ENCODE measurements at places on chromosomes 1 and 21. TPM values are rescaled to one million over a fixed set of nuclear protein-coding genes. Genes with fewer than 3 reads are reported as not detected.
A peak's percentile ranks its signal among the peaks of the same experiment; 100 is the strongest.

- H3K36me3 ChIP-seq: no peaks in the 10 kb centered on the region
- H3K27me3 ChIP-seq: peaks cover 64% of the 10 kb centered on the region
- peak overlapping the region; percentile 35 for H3K4me3 ChIP-seq
- no peaks in the 10 kb centered on the region for H3K4me1 ChIP-seq
- no peak for DNase-seq
- no peak overlapping the region for H3K27ac ChIP-seq
Observed at GRCh38 chr1:27634177-27634984, 604 bp downstream of the FGR start.

DNA sequence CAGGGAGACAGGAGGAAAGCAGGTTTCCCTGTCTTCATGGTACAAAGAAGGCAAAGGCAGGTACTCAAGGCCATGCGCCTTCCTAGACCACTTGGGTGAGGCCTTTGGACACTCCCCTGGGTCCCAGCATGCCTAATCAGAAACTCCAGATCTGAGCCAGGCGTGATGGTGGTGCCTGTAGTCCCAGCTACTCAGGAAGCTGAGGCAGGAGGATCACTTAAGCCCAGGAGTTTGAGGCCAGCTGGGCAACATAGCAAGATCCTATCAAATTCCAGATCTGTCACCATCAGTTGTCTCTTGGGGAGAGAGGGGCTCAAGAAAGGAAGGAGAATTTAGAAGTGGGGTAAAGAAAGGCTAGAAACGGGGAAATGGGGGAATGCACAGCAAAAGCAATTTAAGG lies 96.3 kb upstream of the SLC25A33 start:
- H3K27me3 ChIP-seq: peaks cover 3% of the 10 kb centered on the region
- peak overlapping the region; percentile 28 for H3K27ac ChIP-seq
- no peak overlapping the region for H3K4me3 ChIP-seq
- H3K4me1 ChIP-seq: peaks cover 33% of the 10 kb centered on the region

DNA sequence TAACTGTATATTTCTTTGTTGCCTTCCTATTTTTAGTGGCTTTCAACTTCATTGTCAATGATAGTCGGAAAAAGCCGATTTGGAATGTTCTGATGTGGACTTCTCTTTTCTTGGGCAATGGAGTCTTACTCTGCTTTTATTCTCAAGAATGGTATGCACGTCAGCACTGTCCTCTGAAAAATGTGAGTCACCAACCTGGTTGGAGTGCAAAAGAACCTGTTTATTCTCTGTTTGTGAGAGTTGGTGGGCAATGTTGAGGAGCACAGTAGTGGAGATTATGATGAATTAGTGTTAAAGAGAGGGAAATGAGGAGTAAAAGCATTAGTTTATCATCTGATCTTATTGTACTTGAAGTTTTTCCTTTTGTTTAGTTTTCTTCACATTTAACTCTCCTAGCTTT lies 14.5 kb upstream of the AXDND1 start:
- H3K4me1 ChIP-seq: peaks cover 1% of the 10 kb centered on the region
- H3K36me3 ChIP-seq: peaks cover 26% of the 10 kb centered on the region
- no peaks in the 10 kb centered on the region for H3K27me3 ChIP-seq
- no peak for DNase-seq
- no peak overlapping the region for H3K4me3 ChIP-seq

GRCh38 chr1:214854126-214854875 lies 228.2 kb upstream of the KCNK2 start:
- peaks cover 3% of the 10 kb centered on the region for H3K27me3 ChIP-seq
- H3K36me3 ChIP-seq: no peaks in the 10 kb centered on the region
- DNase-seq: no peak

DNA sequence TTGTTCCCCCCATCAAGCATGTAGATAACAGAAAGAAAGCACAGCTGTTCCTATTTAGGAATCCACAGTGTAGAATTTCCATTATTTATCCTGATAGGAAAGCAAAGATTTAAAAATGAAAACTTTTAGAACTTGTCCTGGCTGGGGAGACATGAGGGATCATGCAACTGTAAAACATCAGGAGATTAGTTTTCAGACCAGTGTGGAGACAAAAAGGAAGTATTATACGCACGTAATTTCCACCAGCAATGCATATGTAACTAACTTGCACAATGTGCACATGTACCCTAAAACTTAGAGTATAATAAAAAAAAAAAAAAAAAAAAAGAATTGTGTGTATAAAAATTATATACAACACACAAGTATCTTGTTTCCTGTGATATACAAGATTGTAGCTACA lies 172.4 kb downstream of the NEGR1 start:
- no peak overlapping the region for H3K4me3 ChIP-seq
- no peaks in the 10 kb centered on the region for H3K27me3 ChIP-seq
- DNase-seq: no peak

DNA sequence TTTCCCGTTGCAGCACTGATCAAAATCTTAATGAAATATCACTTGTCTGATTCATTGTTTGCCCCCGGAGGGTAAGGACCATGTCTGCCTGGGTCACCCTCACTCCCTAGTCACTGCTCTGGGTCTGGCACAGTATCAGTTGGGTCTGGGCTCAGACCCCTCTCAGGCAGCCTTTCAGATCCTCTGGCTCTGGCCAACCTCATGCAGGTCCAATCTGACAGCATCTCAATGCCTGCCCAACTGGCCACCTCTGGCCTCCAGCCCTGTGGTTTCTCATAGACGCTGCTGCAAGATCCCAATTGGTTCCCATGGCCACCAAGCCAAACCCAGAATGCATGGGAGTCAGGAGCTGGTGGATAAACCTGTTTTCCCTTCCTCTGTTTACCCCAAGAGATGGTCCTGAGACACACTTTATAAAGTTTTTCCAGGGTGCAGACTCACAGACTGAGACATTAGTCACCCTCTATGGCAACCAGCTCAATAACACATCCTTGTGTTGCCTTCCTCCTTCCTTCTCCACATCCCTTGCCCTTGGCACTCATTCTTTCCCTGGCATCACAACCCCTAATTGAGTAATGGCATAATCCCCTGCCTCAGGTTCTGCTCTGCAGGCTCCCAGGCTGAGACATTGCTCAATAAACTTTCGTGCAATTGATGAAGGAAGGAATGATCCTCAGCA lies 199.2 kb downstream of the GRIK3 start:
- peaks cover 32% of the 10 kb centered on the region for H3K27me3 ChIP-seq
- H3K27ac ChIP-seq: no peak overlapping the region

DNA sequence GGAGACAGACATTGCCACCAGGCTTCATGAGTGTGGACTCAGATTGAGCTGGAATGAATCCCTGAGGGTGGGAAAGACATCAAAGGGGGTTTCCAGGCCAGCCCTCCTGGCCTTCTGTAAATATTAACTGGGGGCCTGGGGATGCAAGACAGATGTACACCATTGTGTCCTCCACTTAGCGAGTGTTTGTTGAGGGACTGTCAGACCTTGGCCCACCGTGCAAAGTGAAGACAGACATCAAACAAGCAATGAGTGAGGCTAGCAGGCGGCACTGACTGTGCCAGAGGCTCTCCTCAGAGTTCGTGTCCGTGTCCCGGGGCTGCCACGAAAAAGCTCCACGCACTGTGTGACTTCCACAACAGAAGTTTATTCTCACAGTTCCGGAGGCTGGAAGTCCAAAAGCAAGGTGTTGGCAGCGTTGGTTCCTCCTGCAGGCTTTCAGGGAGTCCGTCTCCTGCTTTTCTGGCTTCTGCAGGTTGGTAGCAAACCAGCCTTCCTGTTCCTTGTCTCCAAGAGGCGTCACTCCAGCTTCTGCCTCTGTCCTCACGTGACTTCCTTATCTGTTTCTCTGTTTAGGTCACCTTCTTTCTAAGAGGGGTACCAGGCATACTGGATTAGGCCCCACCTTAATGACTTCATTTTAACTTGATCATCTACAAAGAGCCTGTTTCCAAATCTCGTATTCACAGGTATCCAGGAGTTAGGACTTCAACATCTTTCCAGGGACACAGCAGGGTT lies 59.1 kb downstream of the DISP3 start:
- H3K4me3 ChIP-seq: no peak overlapping the region
- no peaks in the 10 kb centered on the region for H3K4me1 ChIP-seq
- H3K27ac ChIP-seq: no peak overlapping the region
- peaks cover 16% of the 10 kb centered on the region for H3K27me3 ChIP-seq
- no peak for DNase-seq

GRCh38 chr1:238252033-238252802 lies 361.5 kb upstream of the ZP4 start:
- no peak overlapping the region for H3K27ac ChIP-seq
- H3K36me3 ChIP-seq: no peaks in the 10 kb centered on the region
- no peak overlapping the region for H3K4me3 ChIP-seq
- peaks cover 8% of the 10 kb centered on the region for H3K27me3 ChIP-seq
- H3K4me1 ChIP-seq: no peaks in the 10 kb centered on the region

- H3K36me3 ChIP-seq: peaks cover 4% of the 10 kb centered on the region
- DNase-seq: no peak
- H3K4me1 ChIP-seq: peaks cover 16% of the 10 kb centered on the region
Observed at GRCh38 chr1:226872437-226872836, 2.0 kb downstream of the PSEN2 start.

- DNase-seq: no peak
Observed at GRCh38 chr1:19772053-19772452, 27.7 kb downstream of the TMCO4 start.

DNA sequence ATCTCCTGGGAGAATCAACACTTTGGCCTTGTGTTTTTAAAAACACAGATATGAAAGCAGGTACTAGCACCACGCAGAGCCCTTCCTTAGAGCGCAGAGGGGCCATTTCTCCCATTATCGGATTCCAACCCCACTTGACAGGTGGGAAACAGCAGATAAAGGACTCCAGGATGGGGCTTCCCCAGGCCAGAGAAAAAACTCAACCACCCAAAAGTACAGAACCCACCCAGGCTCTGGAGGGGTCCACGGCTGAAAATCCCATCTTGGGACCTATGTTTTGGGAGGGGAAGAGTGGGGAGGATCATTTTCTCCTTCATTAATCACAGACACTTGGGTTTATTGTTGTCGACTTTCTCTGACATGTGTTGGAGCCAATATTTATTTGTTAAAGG lies 27.1 kb upstream of the COL18A1 start:
- peaks cover 7% of the 10 kb centered on the region for H3K27me3 ChIP-seq
- H3K36me3 ChIP-seq: peaks cover 1% of the 10 kb centered on the region
- H3K4me1 ChIP-seq: peaks cover 18% of the 10 kb centered on the region
- H3K27ac ChIP-seq: peak overlapping the region; percentile 92
- no peak for DNase-seq

DNA sequence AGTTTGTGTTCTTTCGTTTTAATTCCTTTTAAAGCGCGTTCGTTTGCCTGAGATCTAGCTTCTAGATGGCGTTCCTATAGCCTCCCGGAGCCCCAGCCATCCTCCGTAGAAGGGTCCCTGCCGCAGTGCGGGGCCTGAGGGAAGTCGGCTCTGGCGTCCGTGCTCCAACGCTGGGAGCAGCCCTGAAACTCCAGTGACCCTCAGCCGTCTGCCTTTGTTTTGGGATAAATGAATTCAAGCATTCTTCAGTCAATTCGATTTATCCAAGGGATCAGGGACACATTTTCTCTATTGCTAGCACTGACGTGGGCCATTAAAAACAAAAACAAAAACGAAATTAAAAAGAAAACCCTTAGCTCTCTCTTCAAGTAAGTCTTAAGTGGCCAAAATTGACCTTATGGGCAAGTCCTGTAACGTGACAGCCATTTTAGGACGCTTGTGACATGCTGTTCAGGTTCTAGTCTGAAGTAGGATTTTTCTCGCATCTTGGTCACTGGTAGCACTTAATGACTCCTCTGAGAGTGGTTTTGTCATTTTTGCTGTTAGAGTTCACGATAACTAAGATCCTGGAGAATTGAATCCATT lies 742 bp upstream of the HSPA13 start:
- H3K36me3 ChIP-seq: peaks cover 4% of the 10 kb centered on the region
- H3K4me1 ChIP-seq: peaks cover 22% of the 10 kb centered on the region
- no peak for DNase-seq

GRCh38 chr1:151716771-151717631 lies at the start of gene CELF3:
TSS of gene CELF3 (minus strand) at chr1:151716803. CDS start at chr1:151716020, 783 bp downstream.
- DNase-seq: peak; percentile 37
- no peaks in the 10 kb centered on the region for H3K36me3 ChIP-seq
- H3K27ac ChIP-seq: peak within 1 kb of the TSS; percentile 9
- peaks cover 47% of the 10 kb centered on the region for H3K27me3 ChIP-seq
- H3K4me1 ChIP-seq: peaks cover 45% of the 10 kb centered on the region

- H3K36me3 ChIP-seq: no peaks in the 10 kb centered on the region
- peaks cover 9% of the 10 kb centered on the region for H3K4me1 ChIP-seq
- DNase-seq: no peak
- no peak overlapping the region for H3K27ac ChIP-seq
Observed at GRCh38 chr1:232033285-232033684, 406.7 kb downstream of the DISC1 start.

DNA sequence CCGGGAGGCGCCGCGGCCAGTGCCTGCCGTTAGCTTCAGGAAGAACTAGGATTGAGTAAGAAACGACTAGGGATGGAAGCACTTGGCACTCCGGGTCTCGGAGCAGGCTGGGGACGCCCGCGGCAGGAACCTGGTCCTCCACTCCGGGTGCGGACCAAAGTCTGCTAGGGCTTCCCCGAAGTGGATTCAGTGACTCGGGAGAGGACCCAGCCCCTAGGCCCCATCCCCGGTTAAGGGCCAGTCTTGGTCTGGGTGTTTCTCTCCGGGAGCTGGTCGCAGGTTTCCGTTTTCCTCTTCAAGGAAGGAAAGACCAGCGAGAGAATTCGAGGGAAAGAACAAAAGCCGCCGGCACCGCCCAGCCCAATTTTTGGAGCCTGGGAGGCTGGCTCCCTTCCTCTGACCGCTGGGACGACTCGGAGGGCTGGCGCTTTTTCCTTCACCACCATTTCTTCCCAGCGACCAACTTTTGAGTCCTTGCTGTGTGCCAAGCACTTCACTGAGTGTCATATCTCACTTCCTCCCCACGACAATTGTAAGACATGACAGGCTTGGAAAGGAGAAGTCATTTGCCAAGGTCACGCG lies 16.8 kb upstream of the STMN1 start:
- H3K27me3 ChIP-seq: peaks cover 44% of the 10 kb centered on the region
- DNase-seq: peak; percentile 11
- peaks cover 7% of the 10 kb centered on the region for H3K4me1 ChIP-seq
- peak overlapping the region; percentile 52 for H3K27ac ChIP-seq
- H3K4me3 ChIP-seq: peak overlapping the region; percentile 62

C1orf167 gene
- 0.67 TPM for total RNA-seq

F13B gene
- not detected for total RNA-seq

RAB7B gene
- total RNA-seq: 0.13 TPM

HSPB7 gene
- not detected for total RNA-seq

DPH2 gene
- 24.9 TPM for total RNA-seq

SUSD4 gene
- 4.7 TPM for total RNA-seq

Measured in progenitor cell of endocrine pancreas (in vitro differentiated cells).